ENCODE measurements at places on chromosomes 3 and 15.

DNA sequence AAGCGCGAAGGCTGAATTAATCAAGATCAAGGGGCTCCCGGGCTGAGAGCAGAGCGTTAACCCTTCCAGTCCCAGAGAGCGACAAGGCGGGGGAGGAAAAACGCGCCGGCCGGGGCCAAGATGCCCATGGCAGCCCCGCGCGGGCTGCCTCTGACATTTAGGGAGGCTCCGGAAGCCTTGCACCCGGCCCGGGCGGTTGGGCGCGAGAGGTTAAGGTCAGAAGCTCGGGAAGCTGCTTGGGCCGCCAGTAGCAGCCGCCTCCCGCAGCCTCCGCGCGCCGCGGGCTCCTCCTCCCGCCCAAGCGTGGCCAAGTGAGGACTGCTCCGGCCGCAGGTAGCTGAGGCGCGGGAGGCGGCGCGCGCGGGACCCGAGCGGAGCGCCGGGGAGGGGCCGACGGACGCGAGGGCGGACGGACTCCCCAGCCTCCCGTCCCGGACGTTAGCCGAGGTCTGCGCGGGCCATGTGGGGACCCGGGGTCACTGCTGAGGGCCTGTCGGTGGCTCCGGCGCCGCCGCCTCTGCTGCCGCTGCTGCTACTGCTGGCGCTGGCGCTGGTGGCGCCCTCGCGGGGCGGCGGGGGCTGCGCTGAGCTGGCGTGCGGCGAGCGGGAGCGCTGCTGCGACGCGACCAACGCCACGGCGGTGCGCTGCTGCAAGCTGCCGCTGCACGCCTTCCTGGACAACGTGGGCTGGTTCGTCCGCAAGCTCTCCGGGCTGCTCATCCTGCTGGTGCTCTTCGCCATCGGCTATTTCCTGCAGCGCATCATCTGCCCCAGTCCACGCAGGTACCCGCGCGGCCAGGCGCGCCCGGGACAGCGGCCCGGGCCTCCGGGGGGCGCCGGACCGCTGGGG is at the start of gene C3orf80:
Gene C3orf80, plus strand, starts transcription at position 247 of the 850 bp plus-strand sequence. Its CDS starts 214 bp downstream, at position 461.
- DNase-seq, result no peak

- DNase-seq, result no peak
Observed at GRCh38 chr15:97959724-97960363, 659 bp upstream of the ARRDC4 start.

- no peak for DNase-seq
Observed at GRCh38 chr3:103712320-103713008, 1277.6 kb downstream of the ZPLD1 start.

- DNase-seq, result no peak
Observed at GRCh38 chr3:160671231-160671630, 5.7 kb upstream of the ARL14 start.

DNA sequence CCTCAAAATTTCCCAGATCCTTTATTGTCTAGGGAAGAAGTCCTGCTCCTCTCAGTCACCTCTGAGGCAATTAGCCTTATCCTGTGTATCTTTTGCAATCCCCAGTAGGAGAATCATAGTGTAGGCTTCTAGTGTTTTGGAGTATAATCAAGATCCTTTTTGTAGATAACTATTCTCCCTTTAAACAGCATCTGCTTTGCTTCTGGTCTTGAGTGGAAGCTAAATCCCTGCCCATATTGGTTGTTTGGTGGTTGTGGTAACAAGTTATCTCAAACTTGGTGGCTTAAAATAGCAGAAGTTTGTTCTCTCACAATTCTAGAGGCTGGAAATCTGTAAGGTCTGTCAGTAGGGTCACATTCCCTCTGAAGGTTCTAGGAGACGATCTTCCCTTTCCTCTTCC is 217.5 kb upstream of the RASGRP1 start:
- no peak for DNase-seq
